ENCODE measurements at places on chromosomes 4 and X.
A peak's percentile ranks its signal among the peaks of the same experiment; 100 is the strongest.

DNA sequence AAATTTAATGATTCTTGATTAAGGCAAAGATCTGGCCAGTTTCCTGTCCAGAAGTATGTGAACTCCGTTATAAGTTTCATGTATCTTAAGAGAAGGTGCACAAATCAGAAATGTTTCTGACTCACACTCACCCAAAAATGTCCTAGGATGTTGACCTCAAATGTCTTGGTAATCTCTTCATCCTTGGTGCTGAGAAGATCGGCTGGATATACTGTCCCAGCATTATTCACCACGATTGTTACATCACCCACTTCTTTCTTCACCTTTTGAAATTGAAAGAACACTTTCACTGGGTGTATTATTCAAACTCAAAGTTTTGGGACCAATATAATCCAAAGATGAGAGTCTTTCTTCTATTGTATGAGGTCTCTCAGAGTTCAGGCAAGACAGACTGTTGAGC, 5.7 kb downstream of the HSD17B13 start:
- no peak for DNase-seq
- no peaks in the 10 kb centered on the region for H3K27me3 ChIP-seq
- H3K36me3 ChIP-seq = peaks cover 4% of the 10 kb centered on the region
- H3K27ac ChIP-seq = no peak overlapping the region

GRCh38 chrX:5537098-5537497, 691.6 kb downstream of the NLGN4X start:
- no peaks in the 10 kb centered on the region for H3K4me1 ChIP-seq
- no peak overlapping the region for H3K4me3 ChIP-seq
- DNase-seq = no peak
- H3K27me3 ChIP-seq = no peaks in the 10 kb centered on the region

DNA sequence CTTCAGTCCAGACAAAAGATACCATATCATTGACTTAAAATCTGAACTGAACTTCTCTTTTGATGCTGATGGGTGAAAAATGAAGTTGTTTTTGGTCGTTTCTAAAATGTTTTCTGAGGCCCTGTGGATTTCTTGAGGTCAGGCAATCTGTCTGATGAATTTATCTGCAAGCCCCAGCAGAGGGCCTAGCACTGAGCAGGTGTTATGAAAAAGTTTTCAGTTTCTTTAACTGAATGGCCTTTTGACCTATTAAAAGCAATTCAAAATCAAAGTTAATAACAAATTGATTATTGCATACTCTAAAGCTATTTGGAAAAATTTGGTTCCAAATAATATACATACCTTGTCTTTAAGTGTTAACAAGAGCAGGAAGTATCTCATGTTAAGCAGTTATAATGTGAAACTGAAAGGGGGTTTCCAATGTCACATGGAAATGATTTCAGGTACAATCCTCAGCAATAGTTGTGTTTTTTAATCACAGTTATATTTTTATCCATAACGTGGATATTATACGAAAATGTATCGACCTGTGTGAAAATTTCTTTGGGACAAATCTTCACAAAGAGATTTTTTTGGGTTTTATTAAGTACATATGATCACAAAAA, 285.0 kb downstream of the SPANXN1 start:
- DNase-seq = no peak
- H3K4me1 ChIP-seq = no peaks in the 10 kb centered on the region
- no peak overlapping the region for H3K27ac ChIP-seq

DNA sequence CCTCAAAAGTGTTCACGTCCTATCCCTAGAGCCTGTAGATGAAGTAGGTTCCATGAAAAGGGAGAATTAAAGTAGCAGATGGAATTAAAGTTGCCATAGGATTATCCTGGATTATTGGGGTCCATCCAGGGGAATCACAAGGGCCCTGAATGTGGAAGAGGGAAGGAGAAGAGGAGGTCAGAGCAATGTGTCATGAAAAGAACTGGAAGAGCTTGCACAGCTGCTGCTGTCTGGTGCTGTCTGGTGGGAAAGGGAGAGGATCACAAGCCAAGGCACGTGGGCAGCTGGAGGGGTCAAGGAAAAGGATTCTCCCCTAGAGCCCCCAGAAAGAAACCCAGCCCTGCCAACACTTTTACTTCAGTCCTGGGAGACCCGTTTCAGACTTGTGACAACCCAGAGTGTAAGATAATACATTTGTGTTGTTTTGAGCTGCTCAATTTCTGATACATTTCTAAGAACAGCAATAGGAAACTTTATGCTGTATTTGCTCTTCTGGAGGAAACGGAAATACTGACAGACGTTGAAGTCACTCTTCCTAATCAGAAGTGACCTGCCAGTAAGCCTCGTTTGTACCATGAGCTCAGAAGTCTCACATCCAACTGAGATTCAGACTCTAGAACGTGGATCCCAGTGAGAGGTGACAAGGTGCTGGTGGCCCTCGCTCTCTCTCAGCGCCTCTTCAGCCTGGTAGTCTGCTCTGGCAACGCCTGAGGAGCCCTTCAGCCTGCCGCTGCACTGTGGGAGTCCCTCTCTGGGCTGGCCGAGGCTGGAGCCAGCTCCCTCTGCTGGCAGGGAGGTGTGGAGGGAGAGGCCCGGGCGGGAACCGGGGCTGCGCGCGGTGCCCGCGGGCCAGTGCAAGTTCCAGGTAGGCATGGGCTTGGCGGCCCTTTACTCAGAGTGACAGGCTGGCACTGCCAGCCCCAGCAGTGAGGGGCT, 34.7 kb upstream of the ENPP6 start:
- H3K27ac ChIP-seq = no peak overlapping the region
- no peak for DNase-seq
- H3K4me1 ChIP-seq = no peaks in the 10 kb centered on the region
- H3K27me3 ChIP-seq = peaks cover 2% of the 10 kb centered on the region
- H3K4me3 ChIP-seq = no peak overlapping the region

DNA sequence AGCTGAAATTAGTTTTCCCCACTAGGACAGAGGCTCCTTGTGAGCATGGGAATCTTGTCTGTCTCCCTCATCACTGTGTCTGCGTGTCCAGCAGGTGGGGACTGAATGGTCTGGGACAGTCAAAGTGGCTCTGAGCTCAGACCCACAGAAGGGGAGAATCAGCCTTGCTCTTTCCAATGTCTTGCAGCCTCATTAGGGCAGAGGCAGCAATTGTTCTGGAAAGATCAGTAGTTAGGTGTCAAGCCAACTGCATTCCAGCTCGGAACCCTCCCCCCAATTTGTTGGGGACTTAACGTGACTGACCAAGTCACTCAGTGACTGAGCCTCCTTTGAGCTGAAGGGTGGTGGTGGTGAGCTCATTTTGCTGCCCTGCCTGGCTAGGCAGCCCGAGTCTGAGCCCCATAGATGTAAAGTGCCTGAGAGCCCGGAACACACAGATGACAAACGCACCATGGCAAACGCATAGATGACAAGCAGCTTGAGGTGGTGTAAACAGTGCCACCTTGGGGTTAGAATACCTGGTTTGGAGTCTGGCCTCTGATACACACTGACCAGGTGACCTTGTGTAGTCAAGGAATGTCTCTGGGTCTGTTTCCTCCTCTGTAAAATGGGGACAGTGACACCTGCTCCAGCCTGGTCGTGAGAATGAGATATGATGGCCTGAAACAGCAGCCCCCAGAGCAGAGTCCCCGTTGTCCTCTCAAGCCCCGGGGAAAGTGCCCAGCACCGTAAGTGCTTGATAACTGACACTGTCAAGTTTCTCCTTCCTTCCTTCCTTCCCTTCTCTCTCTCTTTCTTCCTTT, 2.7 kb upstream of the SORCS2 start:
- no peak for DNase-seq
- H3K4me1 ChIP-seq = no peaks in the 10 kb centered on the region
- peaks cover 8% of the 10 kb centered on the region for H3K27me3 ChIP-seq
- no peak overlapping the region for H3K4me3 ChIP-seq
- H3K36me3 ChIP-seq = no peaks in the 10 kb centered on the region

DNA sequence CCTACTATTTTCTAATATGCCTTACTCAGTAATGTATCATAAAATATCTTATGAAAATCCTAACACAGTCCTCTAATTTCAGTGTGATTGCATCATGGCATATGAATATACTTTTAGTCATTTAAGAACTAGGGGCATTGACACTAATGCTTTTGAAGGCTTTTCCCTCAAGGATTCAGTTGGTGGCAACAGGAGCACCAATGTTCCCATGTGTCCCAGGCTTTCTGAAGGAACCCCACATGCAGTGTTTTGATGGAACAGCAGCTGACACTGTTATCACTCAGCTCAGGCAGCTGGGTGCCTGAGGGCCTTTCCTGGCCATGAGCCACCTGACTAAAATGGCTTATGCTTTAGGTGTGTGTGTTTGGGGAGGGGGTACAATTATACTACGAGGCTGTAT, 348.3 kb downstream of the ARHGAP24 start:
- no peak overlapping the region for H3K27ac ChIP-seq
- H3K27me3 ChIP-seq = peaks cover 4% of the 10 kb centered on the region
- DNase-seq = no peak
- H3K36me3 ChIP-seq = no peaks in the 10 kb centered on the region

DNA sequence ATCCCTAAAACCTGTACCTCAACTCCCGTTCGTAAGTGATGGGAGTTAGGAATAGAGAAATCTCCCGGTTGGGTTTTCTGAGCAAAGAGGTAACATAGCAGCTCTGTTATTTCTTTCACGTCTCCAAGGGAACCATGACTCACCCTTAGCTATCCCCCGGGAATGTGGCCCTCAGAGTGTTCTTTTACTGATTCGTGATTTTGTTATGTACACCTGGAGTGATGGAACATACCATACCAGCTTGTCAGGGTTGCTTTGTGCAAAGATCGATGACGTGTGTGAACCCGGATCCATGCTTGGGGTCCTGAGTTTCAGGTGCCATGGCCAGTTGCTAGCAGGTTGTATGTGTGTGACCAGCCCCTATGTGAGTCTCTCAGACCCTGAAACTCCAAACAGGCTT, 52.6 kb downstream of the HPRT1 start:
- H3K4me3 ChIP-seq = no peak overlapping the region
- H3K27me3 ChIP-seq = peaks cover 2% of the 10 kb centered on the region
- peaks cover 8% of the 10 kb centered on the region for H3K36me3 ChIP-seq
- DNase-seq = no peak
- no peaks in the 10 kb centered on the region for H3K4me1 ChIP-seq

DNA sequence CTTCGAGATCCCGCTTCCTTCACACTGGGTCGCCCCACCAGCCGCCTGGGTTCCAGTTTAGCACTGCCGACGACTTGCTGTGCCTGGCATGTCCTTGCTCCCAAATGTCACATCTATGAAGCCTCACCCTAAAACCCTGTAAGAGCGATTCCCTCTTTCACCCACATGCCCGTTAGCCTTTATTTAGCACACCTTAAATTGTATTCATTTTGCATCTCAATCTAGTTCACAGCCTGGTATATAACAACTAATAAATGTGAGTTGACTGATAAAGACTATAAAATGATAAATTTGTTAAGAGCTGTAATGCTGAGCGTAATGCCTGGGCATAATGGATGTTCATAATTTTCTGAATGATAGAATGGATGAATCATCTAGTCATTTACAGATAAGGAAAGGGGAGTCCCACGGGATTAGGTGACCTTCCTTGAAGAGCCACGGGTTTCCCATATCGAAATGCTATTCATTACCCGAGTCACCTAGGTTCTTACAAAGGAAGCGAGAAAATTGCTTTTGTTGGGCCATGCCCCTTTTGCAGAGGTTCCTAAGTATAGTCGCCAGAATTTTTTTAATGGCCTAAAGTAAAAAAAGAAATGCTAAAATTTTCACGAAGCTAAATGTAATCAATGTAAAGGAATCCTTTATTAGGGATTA, 1.1 kb upstream of the AP1S2 start:
- H3K4me3 ChIP-seq = peak overlapping the region; percentile 98
- peak overlapping the region; percentile 97 for H3K27ac ChIP-seq
- H3K36me3 ChIP-seq = no peaks in the 10 kb centered on the region
- DNase-seq = no peak

GRCh38 chr4:42789041-42789567, 103.4 kb upstream of the GRXCR1 start:
- DNase-seq = no peak
- no peaks in the 10 kb centered on the region for H3K36me3 ChIP-seq
- H3K27ac ChIP-seq = no peak overlapping the region
- no peaks in the 10 kb centered on the region for H3K4me1 ChIP-seq
- no peak overlapping the region for H3K4me3 ChIP-seq

DNA sequence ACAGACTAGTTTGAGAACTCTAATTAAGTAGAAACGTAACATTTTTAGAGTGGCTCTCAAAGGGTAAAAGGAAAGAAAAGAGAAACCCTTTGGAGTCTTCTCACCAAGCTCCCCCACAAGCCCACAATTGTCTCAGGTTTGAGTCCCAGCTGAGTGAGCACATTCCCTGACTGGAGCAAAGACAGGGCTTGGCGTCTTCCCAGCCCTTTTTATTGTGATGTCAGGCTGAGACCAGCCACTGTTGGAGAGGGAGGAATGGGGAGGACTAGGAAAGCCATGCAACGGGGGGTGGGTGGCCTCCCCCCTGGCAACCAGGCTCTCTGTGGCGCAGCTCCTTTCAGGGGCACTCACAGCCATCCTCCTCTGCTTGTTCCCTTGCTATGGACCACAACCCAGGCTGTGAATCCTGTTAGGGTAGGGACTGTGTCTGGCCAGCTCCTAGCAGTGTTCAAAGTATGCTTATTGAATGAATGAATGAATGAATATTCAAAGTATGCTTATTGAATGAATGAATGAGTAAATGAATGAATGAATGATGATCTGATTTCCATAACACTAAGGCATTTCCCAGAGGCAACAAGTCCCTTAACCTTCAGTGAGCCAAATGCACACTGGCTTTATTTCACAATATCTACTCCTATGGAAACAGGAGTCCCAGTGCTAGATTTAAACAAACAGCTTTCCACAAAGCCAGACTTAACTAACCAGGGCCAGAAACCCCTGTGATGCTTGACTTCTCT, 413.3 kb downstream of the MID1IP1 start:
- H3K27me3 ChIP-seq = peaks cover 5% of the 10 kb centered on the region
- H3K27ac ChIP-seq = no peak overlapping the region
- no peak overlapping the region for H3K4me3 ChIP-seq
- DNase-seq = no peak
- H3K4me1 ChIP-seq = no peaks in the 10 kb centered on the region

GRCh38 chr4:25527034-25527433, 128.6 kb upstream of the SLC34A2 start:
- no peak overlapping the region for H3K4me3 ChIP-seq
- H3K27ac ChIP-seq = no peak overlapping the region
- H3K36me3 ChIP-seq = no peaks in the 10 kb centered on the region
- H3K27me3 ChIP-seq = peaks cover 4% of the 10 kb centered on the region
- H3K4me1 ChIP-seq = no peaks in the 10 kb centered on the region

DNA sequence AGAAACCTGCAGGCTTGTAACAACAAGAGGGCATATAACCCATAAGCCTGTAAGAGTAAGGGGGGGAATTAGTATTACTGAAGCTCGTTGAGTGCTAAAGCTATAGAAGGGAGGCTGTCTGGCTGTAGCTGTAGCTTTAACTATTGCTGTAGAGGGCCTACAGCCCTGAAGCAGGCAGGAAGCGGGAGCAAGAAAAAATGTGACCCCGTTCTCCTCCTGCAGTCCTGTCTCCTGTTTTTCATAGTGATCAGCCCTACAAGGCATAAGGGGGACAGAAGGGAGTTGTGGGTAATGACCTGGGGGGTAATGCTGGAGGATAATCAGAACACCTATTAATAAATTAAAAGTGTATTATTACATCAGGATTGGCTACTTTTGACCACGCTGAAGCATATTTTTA, 206.9 kb upstream of the MAB21L2 start:
- DNase-seq = no peak
- H3K4me3 ChIP-seq = no peak overlapping the region
- no peak overlapping the region for H3K27ac ChIP-seq
